Immature natural killer cell (primary cell): ENCODE measurements at places on chromosomes 12 and 14. TPM values are rescaled to one million over a fixed set of nuclear protein-coding genes. Genes with fewer than 3 reads are reported as not detected.

C12orf54 gene
- polyA plus RNA-seq, result not detected

SLC5A8 gene
- not detected for polyA plus RNA-seq

PDE3A gene
- polyA plus RNA-seq, result not detected

MMP19 gene
- not detected for polyA plus RNA-seq

SMCO2 gene
- not detected for polyA plus RNA-seq

B3GNT4 gene
- not detected for polyA plus RNA-seq

GYS2 gene
- polyA plus RNA-seq, result not detected

BDKRB2 gene
- not detected for polyA plus RNA-seq

FOXA1 gene
- not detected for polyA plus RNA-seq

FITM1 gene
- 0.85 TPM for polyA plus RNA-seq

AMDHD1 gene
- polyA plus RNA-seq, result 2.4 TPM

DBX2 gene
- polyA plus RNA-seq, result not detected

DNA sequence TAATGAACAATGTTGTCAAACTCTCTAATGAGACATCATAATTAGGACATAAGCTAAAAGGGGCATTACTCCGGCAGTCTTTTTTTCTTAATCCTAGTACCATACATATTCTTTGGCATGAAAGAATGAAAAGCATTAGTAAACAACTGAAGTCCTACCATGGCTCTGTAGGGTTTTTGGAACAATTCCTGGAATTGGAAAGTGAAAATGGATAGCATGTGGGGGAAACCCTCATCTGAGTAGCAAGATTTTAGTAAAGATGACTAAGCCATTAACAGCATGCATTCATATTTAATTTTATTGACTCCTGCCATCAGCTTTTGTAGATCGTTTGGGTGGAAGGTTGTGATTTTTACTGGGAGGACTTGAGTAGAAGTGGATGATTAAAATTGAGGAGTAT is 216.2 kb upstream of the PDZRN4 start:
- H3K4me3 ChIP-seq, result no peak overlapping the region
- H3K36me3 ChIP-seq, result no peaks in the 10 kb centered on the region
- no peaks in the 10 kb centered on the region for H3K4me1 ChIP-seq

GRCh38 chr14:55103971-55104954 is 24.8 kb upstream of the LGALS3 start:
- H3K27ac ChIP-seq, result peak overlapping the region; percentile 97
- DNase-seq, result no peak
- peak overlapping the region; percentile 40 for H3K4me3 ChIP-seq
- H3K27me3 ChIP-seq, result peaks cover 6% of the 10 kb centered on the region
- H3K4me1 ChIP-seq, result peaks cover 43% of the 10 kb centered on the region

- H3K4me1 ChIP-seq, result peaks cover 6% of the 10 kb centered on the region
- peaks cover 22% of the 10 kb centered on the region for H3K36me3 ChIP-seq
- H3K27me3 ChIP-seq, result no peaks in the 10 kb centered on the region
- H3K4me3 ChIP-seq, result no peak overlapping the region
Measured at GRCh38 chr12:32742133-32742532, 13.6 kb downstream of the YARS2 start.

GRCh38 chr12:76422543-76423438 is 74.6 kb upstream of the BBS10 start:
- no peak overlapping the region for H3K27ac ChIP-seq
- H3K36me3 ChIP-seq, result peaks cover 19% of the 10 kb centered on the region
- no peak for DNase-seq
- H3K4me3 ChIP-seq, result no peak overlapping the region
- no peaks in the 10 kb centered on the region for H3K27me3 ChIP-seq
- peaks cover 17% of the 10 kb centered on the region for H3K4me1 ChIP-seq

GRCh38 chr14:37406095-37406494 is 189.0 kb downstream of the FOXA1 start:
- no peak overlapping the region for H3K27ac ChIP-seq
- H3K4me1 ChIP-seq, result no peaks in the 10 kb centered on the region

GRCh38 chr14:95993768-95994592 is 45.2 kb upstream of the C14orf132 start:
- H3K27me3 ChIP-seq, result peaks cover 27% of the 10 kb centered on the region
- H3K4me3 ChIP-seq, result no peak overlapping the region
- peak; percentile 2 for DNase-seq
- H3K36me3 ChIP-seq, result no peaks in the 10 kb centered on the region

DNA sequence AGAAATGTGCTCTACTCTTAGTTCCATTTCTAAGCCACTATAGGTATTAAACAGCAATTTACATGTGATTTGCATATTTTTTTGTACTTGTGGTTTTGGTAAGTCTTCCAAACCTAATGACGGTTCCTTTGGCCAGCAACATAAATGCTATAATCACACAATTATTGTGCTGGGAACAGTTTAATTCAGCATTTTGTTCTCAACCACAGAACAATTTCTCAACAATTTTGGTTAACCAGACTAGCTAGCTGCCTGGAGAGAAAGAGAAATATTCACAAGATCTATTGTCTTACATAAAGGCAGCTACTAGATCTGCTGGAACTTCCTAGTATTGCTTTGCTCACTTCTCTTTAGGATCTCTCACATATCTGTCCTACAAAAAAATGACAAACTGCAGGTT is 265.3 kb downstream of the SOX5 start:
- no peak overlapping the region for H3K4me3 ChIP-seq
- no peak for DNase-seq
- H3K36me3 ChIP-seq, result no peaks in the 10 kb centered on the region

GRCh38 chr12:76967181-76967885 is 88.5 kb upstream of the CSRP2 start:
- peaks cover 3% of the 10 kb centered on the region for H3K27me3 ChIP-seq
- no peaks in the 10 kb centered on the region for H3K4me1 ChIP-seq
- H3K27ac ChIP-seq, result no peak overlapping the region
- DNase-seq, result no peak
- no peak overlapping the region for H3K4me3 ChIP-seq

- H3K27ac ChIP-seq, result no peak overlapping the region
- H3K4me3 ChIP-seq, result no peak overlapping the region
- no peak for DNase-seq
- no peaks in the 10 kb centered on the region for H3K36me3 ChIP-seq
- H3K4me1 ChIP-seq, result peaks cover 8% of the 10 kb centered on the region
- peaks cover 12% of the 10 kb centered on the region for H3K27me3 ChIP-seq
Measured at GRCh38 chr12:29563071-29563470, 65.6 kb upstream of the OVCH1 start.

GRCh38 chr14:75917322-75917945 is 64.4 kb downstream of the TGFB3 start:
- no peaks in the 10 kb centered on the region for H3K4me1 ChIP-seq
- H3K36me3 ChIP-seq, result peaks cover 23% of the 10 kb centered on the region
- no peak for DNase-seq
- H3K4me3 ChIP-seq, result no peak overlapping the region

GRCh38 chr14:101428409-101428808 is 132.9 kb upstream of the DIO3 start:
- no peaks in the 10 kb centered on the region for H3K4me1 ChIP-seq
- H3K4me3 ChIP-seq, result no peak overlapping the region
- no peaks in the 10 kb centered on the region for H3K36me3 ChIP-seq
- peaks cover 33% of the 10 kb centered on the region for H3K27me3 ChIP-seq

GRCh38 chr12:98446682-98447081 is 68.7 kb upstream of the TMPO start:
- H3K27ac ChIP-seq, result no peak overlapping the region
- H3K4me1 ChIP-seq, result no peaks in the 10 kb centered on the region
- H3K27me3 ChIP-seq, result peaks cover 5% of the 10 kb centered on the region
- no peak overlapping the region for H3K4me3 ChIP-seq

GRCh38 chr14:87491816-87492215 is 501.2 kb downstream of the GALC start:
- DNase-seq, result no peak
- H3K4me3 ChIP-seq, result no peak overlapping the region
- H3K27ac ChIP-seq, result no peak overlapping the region
- H3K27me3 ChIP-seq, result no peaks in the 10 kb centered on the region

DNA sequence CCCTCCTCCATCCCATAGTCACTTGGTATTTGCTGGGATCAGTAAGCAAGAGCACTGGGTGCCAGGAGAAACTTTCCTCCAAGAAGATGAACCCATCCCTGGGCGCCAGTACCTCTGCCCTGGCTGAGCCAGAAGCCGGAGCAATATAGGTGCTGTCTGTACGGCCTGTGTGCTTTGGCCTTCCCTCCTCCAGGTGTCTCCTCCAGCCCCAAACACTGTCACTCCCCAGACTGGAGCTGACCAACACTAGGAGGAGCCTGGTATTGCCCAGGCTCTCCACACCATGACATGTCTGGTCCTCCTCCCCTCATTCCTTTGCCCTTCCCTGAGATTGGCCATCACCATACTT is 4.9 kb downstream of the GSTZ1 start:
- no peak overlapping the region for H3K27ac ChIP-seq
- H3K27me3 ChIP-seq, result peaks cover 6% of the 10 kb centered on the region
- peaks cover 7% of the 10 kb centered on the region for H3K4me1 ChIP-seq
- no peak for DNase-seq

DNA sequence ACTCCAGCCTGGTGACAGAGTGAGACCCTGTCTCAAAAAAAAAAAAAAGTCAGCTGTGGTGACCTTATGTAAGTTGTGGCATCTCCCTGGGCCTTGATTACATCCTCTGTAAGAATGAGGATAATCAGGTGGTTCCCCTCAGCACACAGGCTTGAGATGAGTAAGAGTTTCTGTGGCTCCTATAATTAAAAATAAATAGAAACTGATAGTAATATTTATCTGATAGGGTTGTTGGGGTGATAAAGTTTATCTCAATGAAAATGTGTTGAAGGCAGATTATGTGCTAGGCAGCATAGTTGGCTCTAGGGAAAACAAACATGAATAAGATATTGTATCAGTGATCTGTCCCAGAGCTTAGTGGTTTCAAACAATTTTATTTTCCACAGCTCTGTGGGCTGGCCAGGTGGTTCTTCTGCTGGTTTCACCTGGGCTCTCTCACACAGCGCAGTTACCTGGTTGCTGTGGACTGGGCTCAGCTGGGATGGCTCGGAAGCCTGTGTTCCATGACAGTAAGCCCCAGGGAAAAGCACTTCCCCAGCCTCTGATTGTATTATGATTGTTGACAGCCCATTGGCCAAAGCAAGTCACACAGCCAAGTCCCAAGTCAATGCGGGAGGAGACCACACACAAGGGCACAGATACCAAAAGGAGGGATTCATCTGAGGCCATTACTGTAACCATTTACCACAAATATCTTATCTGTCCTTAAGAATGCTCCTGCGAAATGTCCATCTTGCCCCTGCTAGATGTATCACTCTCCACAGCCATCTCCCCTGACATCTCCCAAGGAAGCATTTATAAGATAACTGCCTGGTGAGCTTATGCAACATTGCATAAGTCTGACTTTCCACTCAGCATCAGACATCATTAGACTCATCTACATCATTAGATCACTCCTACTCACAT is 151.7 kb downstream of the NUAK1 start:
- no peak for DNase-seq
- no peak overlapping the region for H3K4me3 ChIP-seq
- no peaks in the 10 kb centered on the region for H3K4me1 ChIP-seq

DNA sequence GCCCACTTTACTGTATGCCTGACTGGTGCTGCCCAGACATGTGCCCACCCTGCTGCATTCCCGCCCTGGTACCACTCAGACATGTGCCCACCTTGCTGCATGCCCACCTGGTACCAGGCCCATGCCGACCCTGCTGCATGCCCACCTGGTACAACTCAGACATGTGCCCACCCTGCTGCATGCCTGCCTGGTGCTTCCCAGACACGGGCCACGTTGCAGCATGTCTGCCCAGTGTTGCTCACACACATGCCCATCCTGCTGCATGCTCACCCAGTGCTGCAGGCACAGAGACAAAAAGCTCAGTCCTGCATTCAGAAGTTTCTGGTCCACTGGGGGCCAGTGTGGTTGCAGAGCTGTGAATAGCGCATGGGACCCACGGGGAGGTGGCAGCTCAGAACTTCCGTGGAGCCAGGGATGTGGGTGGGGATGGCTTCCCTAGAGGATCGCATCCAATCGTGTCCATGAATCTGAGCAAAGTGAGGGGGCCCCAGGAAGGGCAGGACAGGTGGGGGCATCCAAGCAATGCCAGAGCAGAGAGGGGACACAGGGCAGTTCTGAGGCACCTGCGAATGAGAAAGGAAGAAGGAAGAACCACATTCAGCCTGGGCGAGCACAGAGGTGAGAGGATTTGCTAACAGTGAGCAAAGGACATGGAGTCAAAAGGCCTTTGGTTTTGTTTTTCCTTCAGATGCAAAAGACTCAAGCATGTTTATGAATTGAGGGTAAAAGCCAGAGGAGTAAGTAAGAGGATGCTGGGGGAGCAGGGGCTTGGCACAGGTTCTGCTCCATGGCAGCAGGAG is 175.9 kb upstream of the C14orf180 start:
- H3K36me3 ChIP-seq, result peaks cover 3% of the 10 kb centered on the region
- DNase-seq, result no peak
- peaks cover 14% of the 10 kb centered on the region for H3K4me1 ChIP-seq
- H3K27me3 ChIP-seq, result no peaks in the 10 kb centered on the region
- H3K27ac ChIP-seq, result no peak overlapping the region

DNA sequence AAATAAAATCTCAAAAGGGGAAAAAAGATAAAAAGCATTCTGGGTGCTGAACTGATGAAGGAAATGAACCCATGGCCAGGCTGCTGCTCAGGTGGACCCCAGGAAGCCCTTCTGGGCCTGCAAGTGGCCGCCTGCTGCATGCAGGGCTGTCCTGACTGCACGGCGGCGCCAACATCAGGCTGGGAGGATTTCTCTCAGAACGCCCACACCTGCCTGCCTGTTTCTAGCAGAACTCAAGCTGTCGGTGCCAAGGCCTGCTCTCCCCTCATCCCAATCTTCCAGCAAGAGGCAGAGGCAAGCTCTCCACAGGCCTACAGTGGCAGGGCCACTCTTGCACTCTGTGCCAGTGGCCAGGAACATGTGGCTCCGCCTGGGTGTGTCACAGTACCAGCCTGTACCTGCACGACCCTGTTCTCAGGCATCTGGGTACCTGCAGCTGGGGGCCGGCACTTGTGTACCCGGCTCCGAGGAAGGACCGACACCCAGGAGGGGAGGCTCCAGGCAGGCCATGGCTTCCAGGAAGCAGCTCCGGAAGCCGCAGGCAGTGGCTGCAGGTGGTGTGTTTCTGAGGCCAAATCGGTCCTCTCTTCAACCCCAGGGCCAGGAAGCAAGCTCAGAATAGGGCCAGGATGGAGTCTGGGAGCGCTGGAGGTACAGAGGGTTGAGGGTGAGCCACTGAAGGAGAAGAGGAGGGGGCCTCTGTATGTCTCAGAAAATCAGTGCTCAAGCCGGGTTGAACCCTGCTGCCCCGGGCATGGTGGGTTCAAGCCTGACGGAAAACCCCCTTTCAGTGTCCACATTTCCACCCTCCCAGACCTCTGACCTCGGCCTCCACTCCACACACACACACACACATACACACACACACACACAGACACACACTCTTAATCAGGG is 2.5 kb upstream of the INF2 start:
- H3K27me3 ChIP-seq, result peaks cover 1% of the 10 kb centered on the region
- no peaks in the 10 kb centered on the region for H3K36me3 ChIP-seq
- H3K27ac ChIP-seq, result no peak overlapping the region
- DNase-seq, result no peak
- peaks cover 15% of the 10 kb centered on the region for H3K4me1 ChIP-seq
- H3K4me3 ChIP-seq, result peak overlapping the region; percentile 8

DNA sequence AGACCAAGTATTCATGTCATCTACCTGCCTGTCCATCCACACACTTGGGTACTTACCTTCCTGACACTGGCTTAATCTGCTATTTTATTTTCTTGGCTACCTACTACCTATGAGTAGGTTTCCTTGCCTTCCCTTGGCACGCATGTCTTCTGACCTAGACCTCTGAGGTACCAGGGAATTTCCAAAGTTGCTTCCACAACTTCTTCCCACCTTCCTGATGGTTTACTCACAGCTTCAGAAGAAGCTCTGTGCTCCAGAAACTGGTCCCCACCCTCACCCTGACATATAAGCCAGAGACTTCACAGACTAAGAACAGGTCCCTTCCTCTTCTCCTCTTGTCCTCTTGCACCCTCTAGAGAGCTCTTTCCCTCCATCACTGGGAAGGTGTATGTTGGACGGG is 35.7 kb upstream of the DDX11 start:
- no peak overlapping the region for H3K4me3 ChIP-seq
- no peaks in the 10 kb centered on the region for H3K4me1 ChIP-seq
- H3K27me3 ChIP-seq, result peaks cover 3% of the 10 kb centered on the region
